ENCODE measurements at places on chromosomes 3 and 15. TPM values are rescaled to one million over a fixed set of nuclear protein-coding genes. Genes with fewer than 3 reads are reported as not detected.

GRCh38 chr3:109851854-109852253 lies 514.5 kb upstream of the DPPA4 start:
- no peak for DNase-seq

DNA sequence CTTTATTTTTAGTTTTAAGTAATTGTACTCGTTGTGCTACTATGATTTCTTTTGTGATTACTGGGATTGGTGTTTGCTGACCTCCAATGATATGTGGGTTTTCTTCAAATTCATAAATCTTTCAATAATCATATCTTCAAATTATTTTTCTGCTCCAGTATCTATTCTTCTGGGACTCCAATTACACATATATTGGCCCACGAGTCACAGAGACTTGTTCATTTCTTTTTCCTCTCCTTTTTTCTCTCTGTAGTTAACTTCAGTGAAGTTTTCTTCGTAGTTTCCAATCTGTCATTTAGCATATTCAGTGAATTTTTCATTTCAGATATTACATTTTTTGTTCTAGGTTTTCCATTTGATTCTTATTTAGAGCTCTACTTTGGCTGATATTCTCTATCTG lies 21.4 kb downstream of the RFX7 start:
- DNase-seq = no peak

Gene CPNE9
- 0.38 TPM for total RNA-seq

Gene CKMT1B
- 24.2 TPM for total RNA-seq

Gene MITF
- total RNA-seq = 0.30 TPM

Data from H7 (cell line).